GM23338 (cell line): ENCODE measurements at places on chromosomes 12 and 14. TPM values are rescaled to one million over a fixed set of nuclear protein-coding genes. Genes with fewer than 3 reads are reported as not detected.

CCDC38 gene
- polyA plus RNA-seq: not detected in 2 replicates

KRT83 gene
- polyA plus RNA-seq: not detected in 2 replicates

LGALS3 gene
- polyA plus RNA-seq: 10.9 and 14.7 TPM in 2 replicates

AMHR2 gene
- polyA plus RNA-seq: not detected in 2 replicates

GUCY2C gene
- 1.4 and 2.1 TPM in 2 replicates for polyA plus RNA-seq

EXOC3L4 gene
- not detected in 2 replicates for polyA plus RNA-seq

RNU4-1 gene
- polyA plus RNA-seq: 6.0 and 6.4 TPM in 2 replicates

IPO8 gene
- 11.2 and 13.4 TPM in 2 replicates for polyA plus RNA-seq

NRL gene
- polyA plus RNA-seq: 1.4 and 1.8 TPM in 2 replicates

IL26 gene
- polyA plus RNA-seq: not detected in 2 replicates

VPS37B gene
- polyA plus RNA-seq: 6.7 and 6.8 TPM in 2 replicates

FOXN4 gene
- polyA plus RNA-seq: 0.43 and 0.47 TPM in 2 replicates

ITGA5 gene
- polyA plus RNA-seq: 5.9 and 7.3 TPM in 2 replicates

CFAP73 gene
- 0.50 and 0.54 TPM in 2 replicates for polyA plus RNA-seq

C12orf50 gene
- polyA plus RNA-seq: not detected in 2 replicates

ZNF891 gene
- 1.6 and 1.8 TPM in 2 replicates for polyA plus RNA-seq

ACRBP gene
- 0.70 TPM in 1 of 2 replicates, not detected in the other for polyA plus RNA-seq

MGAT4C gene
- polyA plus RNA-seq: 4.1 and 4.5 TPM in 2 replicates

RDH11 gene
- 83.5 and 95.2 TPM in 2 replicates for polyA plus RNA-seq

HOXC6 gene
- not detected in 2 replicates for polyA plus RNA-seq

KCNH3 gene
- 0.21 and 0.28 TPM in 2 replicates for polyA plus RNA-seq

INHBC gene
- 0.53 TPM in 1 of 2 replicates, not detected in the other for polyA plus RNA-seq

KRT6C gene
- not detected in 2 replicates for polyA plus RNA-seq
